ENCODE measurements at places on chromosomes 7 and 10. TPM values are rescaled to one million over a fixed set of nuclear protein-coding genes. Genes with fewer than 3 reads are reported as not detected.

The NPC1L1 gene
- total RNA-seq: not detected

DNA sequence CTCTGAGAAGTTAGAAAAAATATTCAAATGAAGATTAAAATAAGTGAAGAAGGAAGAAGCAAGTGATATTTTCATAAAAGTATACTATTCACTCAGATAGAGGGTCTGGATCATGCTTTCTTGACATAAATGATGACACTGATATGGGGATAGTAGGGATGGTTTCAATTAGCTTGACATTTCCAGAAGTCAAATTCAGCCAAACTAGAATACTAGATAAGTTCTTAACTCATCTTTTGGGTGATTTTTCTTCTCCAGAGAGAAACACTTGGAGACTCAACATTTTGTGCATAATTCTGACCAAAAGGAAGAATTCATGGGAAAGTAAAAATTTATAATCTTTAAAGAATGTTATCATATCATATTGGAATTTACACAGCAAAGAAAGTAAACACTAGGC, 152.0 kb upstream of the LRGUK start:
- no peak for DNase-seq

DNA sequence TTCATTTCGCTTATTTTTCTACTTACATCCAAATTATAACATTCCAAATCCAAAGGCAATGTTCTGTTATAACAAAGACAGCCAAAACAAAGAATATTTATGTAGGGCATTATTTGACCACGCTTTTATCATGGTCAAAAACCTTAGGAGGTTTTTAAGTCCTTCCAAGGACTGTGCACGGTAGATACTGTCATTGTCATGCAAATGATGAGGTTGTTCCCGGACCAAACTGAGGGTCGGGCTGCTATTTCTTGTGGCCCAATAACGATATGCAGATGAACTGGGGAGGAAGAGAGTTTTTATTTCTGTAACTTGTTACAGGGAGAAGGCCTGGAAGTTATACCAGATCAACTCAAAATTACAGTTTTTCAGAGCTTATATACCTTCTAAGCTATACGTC, 56.6 kb upstream of the STEAP4 start:
- DNase-seq: no peak

GRCh38 chr7:28055161-28055544, 125.4 kb downstream of the JAZF1 start:
- DNase-seq: no peak
